ENCODE measurements at places on chromosomes 2 and 18. TPM values are rescaled to one million over a fixed set of nuclear protein-coding genes. Genes with fewer than 3 reads are reported as not detected.

SERPINB4 gene
- not detected for total RNA-seq

C1QL2 gene
- total RNA-seq = not detected

- no peaks in the 10 kb centered on the region for H3K36me3 ChIP-seq
- H3K27ac ChIP-seq = no peak overlapping the region
- no peaks in the 10 kb centered on the region for H3K4me1 ChIP-seq
These were observed 82.7 kb upstream of the CD302 start for GRCh38 chr2:159880729-159881128.

- H3K36me3 ChIP-seq = no peaks in the 10 kb centered on the region
- H3K4me3 ChIP-seq = no peak overlapping the region
- H3K27ac ChIP-seq = no peak overlapping the region
- no peaks in the 10 kb centered on the region for H3K27me3 ChIP-seq
- no peaks in the 10 kb centered on the region for H3K4me1 ChIP-seq
These were observed 138.1 kb downstream of the DNAH6 start for GRCh38 chr2:84654414-84654813.

DNA sequence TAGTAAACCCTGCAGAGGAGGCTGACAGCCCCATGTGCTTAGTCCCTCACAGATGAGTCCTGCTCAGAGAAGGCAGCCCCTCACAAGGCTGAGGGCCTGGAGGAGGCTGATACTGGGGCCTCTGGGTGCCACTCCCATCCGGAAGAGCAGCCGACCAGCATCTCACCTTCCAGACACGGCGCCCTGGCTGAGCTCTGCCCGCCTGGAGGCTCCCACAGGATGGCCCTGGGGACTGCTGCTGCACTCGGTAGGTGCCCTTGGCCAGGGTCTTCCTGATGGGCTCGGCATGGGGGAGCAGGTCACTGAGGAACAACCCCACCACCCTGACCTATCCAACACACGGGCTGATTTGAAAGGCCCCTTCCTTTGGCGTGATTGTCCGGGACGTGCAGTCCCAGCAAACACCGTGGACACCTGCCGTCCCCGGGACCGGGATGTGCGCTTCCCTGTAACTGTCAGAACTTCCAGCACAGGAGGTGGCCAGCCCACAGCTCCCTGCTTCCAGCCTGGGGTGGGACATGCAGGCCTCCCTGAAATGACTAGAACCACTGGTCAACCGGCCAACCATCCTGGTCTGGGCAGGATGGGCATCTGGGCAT, 38.6 kb downstream of the MLPH start:
- H3K4me1 ChIP-seq = peaks cover 4% of the 10 kb centered on the region
- H3K27ac ChIP-seq = no peak overlapping the region
- H3K27me3 ChIP-seq = no peaks in the 10 kb centered on the region
- peaks cover 12% of the 10 kb centered on the region for H3K36me3 ChIP-seq
- no peak for DNase-seq
- H3K4me3 ChIP-seq = no peak overlapping the region

All from liver (tissue), 10 donors.